ENCODE measurements at places on chromosomes 5 and 9.

GRCh38 chr9:79134654-79135053, 437.1 kb upstream of the TLE4 start:
- DNase-seq: no peak

GRCh38 chr9:30524311-30524710, 1860.1 kb upstream of the ACO1 start:
- DNase-seq: no peak

DNA sequence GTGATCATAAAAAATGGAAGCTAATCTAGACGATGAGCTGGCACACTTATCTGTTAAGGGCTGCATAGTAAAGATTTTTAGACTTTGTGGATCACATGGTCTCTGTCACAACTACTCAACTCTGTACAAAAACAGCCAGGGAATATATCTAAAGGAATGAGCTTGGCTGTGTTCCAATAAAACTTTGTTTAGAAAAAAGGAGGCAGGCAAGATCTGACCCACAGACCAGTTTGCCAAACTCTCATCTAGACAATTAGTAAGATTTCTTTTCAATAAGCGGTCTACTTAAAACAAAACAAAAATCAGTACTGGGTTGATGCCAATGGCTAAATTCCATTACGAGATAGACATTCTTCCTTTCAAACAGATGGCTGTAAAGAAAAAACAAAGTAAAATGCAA, 53.0 kb upstream of the RETREG1 start:
- DNase-seq: no peak

- no peak for DNase-seq
Measured at GRCh38 chr9:111005746-111006470, 32.4 kb downstream of the LPAR1 start.

GRCh38 chr5:3320317-3320875, 275.2 kb upstream of the IRX1 start:
- no peak for DNase-seq

DNA sequence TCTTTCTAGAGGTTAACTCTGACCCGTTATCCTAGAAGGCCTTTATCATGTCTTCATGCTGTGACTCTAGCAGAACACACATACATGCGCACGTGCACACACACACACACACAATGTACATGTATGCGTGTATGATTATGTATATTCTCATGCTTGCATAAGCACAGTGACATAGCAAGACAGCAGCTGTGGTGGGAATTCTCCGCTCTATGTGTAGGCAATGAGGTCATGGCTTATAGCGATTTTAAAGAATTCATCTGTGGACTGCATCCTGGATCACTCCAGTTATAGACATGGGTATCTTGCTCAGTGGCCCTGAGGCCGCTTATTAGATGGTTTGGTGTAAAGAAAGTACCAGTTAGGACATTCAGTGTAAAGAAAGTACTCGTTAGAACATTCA, 106.2 kb downstream of the FBXL7 start:
- DNase-seq: no peak

GRCh38 chr9:37453827-37454226, 11.4 kb downstream of the ZBTB5 start:
- DNase-seq: no peak

DNA sequence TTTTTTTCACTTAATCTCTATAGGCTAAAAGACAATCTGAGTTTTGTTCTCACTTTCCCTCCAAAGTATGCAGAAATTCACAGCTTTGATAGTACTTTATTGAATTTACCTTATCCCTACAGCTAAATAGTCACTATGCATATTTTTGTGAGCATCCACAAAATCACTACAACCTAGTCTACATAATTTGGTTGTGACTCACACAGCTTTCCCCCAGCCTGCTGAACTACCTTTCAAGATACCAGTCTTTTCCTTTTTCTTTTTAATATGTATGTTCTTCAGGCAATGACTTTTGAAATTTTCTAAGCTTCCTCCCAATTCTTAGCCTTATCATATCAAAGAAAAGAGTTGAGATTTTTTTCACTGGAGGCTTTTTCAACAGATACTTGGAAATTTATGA, 347.3 kb upstream of the CDH6 start:
- DNase-seq: no peak

DNA sequence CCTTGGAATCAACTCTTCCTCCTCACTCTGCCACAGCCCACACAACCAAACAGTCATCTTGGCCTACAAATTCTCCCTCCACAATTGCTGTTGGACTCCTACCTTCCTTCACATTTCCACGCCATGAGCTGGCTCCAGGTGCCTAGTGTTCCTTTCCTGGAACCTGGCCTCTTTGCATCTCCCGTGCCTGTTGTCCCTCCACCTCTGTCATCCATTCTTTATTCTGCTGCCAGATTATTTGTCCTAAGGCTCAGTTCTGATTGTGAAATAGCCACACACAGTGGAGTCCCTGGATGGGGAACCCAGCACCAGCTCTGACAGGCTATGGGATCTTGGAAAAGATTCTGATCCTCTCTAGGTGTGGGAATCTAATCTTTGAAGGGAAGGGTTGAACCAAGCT, 109.1 kb upstream of the ANKH start:
- no peak for DNase-seq

DNA sequence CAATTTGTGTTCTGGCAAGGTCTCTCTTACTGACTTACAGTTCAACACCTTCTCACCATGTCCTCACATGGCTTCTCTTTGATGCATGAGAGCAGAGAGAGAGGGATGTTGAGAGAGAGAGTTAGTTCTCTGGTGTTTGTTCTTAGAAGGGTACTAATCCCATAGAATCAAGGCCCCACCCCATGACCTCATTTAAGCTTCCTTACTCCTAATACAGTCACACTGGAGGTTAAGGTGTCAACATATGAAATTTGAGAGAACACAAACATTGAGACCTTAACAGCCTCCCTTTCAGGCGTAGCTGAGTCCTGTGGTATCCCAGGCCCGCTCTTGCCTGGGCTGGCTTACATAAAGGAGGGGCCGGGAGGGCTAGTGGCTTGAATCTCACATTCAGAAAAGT, 10.6 kb upstream of the SEMA6A start:
- no peak for DNase-seq

DNA sequence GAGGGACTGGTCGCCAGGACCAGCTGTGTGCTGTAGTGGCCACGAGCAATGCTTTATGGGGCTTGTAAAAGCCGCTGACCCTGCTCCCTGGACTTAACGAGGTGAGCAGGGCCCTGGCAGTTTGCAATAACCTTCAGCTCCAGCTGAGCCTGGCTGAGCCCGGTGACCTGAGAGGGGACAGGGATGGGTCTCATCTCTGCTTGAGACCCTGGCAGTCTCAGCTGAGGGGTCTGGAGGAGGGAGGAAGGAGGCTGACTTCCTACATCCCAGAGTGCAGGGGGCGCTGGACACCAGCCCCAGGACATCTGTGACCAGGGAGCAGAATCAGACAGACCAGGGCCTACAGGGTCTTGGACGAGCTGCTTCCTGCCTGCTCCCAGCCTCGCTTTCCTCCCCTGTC, 277.5 kb upstream of the MVB12B start:
- DNase-seq: no peak

GRCh38 chr9:72315510-72316311, 49.3 kb downstream of the ZFAND5 start:
- no peak for DNase-seq

- DNase-seq: no peak
Measured at GRCh38 chr9:93510041-93510440, 56.7 kb upstream of the FAM120AOS start.

DNA sequence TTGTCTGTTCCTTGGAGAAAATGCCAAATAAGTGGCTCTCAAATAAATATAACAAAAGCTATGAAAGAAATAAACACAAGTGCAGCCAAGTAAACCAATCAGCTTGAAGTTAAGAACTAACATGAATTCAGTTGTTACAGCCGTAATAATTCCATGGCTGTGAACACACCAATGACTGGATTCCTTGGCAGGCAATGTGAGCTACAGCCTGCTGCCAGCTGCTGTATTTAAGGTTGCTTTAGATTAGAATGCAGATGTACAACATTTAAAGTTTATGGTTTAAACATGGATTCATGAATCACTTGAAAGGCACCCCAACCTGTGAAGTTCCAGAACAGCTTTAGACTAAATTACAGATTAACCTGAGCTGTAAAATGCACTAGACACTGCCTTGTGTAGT, 626.4 kb upstream of the SEMA6A start:
- no peak for DNase-seq

DNA sequence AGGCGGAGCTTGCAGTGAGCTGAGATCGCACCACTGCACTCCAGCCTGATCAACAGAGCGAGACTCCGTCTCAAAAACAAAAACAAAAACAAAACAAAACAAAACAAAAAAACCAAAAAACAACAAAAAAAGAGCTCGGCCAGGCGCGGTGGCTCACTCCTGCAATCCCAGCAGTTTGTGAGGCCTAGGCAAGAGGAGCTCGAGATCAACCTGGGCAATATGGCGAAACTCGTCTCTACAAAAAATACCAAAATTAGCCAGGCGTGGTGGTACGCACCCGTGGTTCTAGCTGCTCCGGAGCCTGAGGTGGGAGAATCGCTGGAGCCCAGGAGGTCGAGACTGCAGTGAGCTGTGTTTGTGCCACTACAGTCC, 20.2 kb downstream of the TRIM7 start:
- no peak for DNase-seq

DNA sequence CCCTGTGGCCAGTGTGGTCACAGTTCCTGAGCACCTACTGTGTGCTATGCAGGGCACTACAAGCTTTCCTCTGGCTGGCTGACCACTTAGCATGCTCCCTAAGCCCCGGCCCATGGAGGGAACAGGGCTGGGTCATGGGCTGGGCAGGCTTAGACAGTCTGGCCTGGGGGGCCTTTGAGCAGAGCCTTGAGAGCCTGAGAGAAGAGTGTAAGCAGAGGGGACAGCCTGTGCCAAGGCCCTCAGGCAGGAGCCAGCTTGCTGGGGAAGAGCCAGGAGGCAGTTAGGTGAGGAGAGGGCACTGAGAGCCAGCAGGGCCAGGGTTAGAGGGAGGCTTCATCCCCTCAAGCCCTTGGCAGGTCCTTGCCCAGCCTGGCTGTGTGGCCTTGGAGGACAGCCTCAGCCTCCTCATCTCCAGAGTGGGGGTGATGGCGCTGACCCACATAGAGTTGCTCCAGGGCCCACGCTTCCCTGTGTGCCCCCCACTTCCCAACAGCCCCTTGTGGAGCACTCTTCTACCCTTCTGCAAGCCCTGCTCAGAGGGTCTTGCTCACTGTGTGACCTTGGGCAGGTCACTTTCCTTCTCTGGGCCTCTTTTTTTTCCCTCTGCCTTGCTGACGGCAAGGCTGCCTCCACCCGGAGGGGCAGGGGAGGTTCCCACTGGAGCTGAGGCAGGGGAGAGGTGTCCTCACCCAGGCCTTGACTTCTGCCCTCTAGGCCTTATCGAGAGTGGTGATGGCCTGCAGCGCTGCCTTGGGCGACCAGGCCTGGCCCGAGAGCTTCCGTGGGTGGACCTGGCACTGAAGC, 107.1 kb downstream of the PHF2 start:
- peak; percentile 0 for DNase-seq

DNA sequence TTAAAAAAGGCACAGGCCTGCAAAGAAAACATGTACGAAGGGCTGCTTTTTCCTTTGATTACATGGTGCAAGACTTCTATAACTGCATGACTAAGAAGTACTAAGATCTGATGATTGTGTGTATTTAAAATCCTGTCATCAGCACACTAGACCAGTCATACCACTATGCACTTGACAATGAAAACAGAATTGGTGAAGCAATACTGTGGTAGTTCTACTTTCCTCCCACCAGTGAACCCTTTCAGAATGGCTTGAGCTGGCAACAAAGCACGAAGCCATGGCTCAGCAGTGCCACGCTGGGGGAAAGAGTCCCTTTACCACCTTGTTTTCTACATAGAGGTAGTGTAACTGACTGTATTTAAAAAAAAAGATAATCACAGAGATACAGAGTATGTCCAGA, 49.0 kb upstream of the POU5F2 start:
- DNase-seq: no peak

GRCh38 chr9:33306037-33306436, 15.7 kb downstream of the NFX1 start:
- DNase-seq: no peak

DNA sequence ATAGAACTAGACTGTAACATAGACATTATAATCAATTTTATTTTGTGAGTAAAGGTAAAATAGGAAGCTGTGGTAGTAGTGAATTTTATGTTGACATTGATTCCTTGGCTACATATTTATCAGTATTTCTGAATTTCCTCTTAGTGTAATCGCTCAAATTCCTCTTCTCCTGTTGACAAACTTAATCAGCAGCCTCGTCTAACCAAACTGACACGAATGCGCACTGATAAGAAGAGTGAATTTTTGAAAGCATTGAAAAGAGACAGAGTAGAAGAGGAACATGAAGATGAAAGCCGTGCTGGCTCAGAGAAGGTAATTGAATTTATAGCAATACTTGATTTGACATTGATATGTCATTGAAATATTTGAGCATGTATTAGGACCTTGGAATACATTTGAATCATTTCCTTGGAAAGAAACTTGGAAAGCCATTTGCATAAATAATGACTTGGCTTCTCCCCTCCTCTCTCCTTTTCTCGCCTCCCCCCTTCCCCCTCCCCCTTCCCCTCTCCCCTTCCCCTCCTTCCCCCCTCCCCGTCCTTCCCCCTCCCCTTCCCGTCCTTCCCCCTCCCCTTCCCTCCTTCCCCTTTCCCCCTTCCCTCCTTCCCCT, 75.5 kb downstream of the GPBP1 start:
- DNase-seq: no peak

DNA sequence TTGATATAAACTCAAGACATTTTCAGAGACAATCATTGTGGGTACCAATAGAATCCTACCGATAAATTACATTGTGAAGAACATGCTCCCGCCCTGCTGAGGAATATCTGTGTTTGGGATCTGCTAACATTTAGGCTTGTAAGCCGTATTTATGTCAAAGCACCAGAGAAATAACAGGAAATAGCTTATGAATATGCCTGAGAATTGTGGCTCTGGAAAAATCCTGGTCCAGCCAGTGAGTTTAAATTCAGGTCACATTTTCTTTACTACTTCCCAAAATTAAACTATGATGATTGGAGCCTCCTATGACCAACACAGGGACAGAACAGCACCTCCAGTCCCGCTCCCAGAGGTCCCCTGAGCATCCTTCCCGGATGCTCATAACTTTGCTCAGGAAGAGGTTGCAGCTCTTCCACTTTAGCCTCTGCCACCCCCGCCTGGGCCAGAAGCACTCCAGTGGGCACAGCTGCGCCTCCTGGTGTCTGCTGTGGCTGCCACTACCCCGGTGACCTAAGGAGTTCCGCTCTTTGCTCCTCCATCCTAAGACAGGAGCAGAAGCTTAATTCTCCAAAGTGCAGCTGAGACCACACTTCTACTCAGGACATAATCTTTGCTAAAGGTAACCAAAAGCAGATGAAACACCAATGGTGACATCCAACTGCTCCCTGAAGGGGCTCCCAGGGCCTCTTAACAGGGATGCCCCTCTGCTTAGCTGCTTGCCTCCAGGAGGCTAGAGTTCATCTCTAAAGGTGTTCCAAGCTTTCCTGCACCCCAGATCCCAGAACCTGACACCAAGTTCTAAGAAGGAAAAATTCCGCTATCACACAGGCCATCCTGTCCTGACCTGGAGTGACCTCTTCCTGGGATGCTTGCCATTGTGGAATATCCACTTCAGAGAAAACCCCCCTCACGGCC, 58.8 kb downstream of the SLC1A1 start:
- peak; percentile 30 for DNase-seq
